ENCODE measurements at places on chromosomes 2 and 18.

GRCh38 chr2:12335995-12336394 lies 380.7 kb upstream of the TRIB2 start:
- DNase-seq: no peak

- no peak for DNase-seq
These were observed 4.9 kb downstream of the DAW1 start for GRCh38 chr2:227876300-227876801.

DNA sequence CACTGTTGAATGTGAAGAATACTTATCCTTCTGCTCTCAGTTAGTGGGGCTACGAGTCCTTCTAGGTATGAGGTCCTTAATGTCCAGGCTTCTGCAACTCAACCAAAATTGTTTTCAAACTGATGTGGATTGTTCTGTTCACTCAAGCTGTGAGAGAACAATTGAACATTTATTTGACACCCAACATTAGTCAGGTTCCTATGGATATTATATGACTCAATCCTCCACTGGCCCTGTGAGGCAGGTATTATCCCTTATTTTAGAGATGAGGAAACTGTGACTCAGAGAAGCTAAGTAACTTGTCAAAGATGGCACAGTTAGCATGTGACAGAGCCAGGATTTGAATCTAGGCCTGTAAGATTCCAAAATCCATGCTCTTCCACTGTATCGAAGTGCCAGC lies 1.2 kb upstream of the LYG2 start:
- DNase-seq: no peak

GRCh38 chr2:33064349-33064801 lies 117.6 kb downstream of the LTBP1 start:
- no peak for DNase-seq

GRCh38 chr18:9082711-9083510 lies 19.6 kb upstream of the NDUFV2 start:
- DNase-seq: no peak

DNA sequence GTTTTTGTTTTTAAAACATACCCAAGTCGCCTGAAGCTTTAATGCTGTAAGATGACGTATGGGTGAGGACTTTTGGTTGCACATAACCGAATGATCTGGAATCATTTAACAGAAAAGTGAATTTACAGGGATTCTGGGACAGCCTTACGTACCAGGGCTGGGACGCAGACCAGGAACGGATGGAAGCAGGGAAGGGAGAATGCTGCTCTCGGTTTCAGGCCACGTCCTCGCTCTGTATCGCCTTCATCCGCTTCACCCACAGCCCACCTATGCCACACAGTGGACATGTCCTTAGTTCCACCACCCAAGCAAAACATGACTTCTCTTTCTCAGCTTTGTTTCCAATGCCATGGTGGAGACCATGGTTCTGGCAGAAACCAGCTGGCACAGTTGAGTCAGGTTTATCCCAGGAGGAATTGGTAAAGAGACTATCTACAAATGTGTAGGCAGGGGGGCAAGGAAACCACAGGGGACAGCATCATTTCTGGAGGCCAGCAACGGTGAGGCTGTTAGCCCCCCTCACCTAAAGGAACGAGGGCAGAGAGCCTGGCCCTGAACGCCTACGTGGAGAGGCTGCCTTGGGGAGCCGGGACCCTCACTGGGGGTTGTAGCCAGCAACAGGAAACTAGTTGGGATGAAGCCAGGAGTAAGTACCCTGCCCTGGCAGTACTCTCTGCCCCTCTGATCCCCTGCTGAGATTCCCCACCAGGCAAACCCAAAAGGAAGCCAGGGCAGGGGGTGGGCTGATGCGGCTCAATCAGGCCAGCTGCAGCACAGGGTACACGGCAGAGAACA lies 132.5 kb downstream of the NDUFA10 start:
- DNase-seq: no peak

- DNase-seq: no peak
These were observed 28.2 kb upstream of the INO80C start for GRCh38 chr18:35525795-35526494.

DNA sequence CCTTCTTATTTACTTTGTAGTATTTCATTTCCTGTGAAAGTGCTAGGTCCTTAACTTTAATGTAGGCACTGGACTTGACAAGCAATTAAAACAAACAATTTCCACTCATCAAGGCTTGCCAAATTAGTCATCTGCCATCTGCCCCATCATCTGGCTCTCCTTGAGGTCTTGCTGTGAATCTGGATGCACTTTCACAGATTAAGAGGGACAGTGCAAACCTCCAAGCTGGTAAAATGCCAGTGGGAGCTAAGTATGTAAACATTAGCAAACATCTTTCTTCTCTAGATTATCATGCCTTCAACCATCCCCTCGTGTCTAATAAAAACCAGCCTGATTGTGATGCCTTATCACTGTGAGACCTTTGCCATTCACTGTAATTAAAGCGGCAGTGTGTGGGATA lies 402.9 kb downstream of the ERBB4 start:
- peak; percentile 50 for DNase-seq

GRCh38 chr2:110717734-110718133 lies 14.6 kb upstream of the ACOXL start:
- DNase-seq: no peak

DNA sequence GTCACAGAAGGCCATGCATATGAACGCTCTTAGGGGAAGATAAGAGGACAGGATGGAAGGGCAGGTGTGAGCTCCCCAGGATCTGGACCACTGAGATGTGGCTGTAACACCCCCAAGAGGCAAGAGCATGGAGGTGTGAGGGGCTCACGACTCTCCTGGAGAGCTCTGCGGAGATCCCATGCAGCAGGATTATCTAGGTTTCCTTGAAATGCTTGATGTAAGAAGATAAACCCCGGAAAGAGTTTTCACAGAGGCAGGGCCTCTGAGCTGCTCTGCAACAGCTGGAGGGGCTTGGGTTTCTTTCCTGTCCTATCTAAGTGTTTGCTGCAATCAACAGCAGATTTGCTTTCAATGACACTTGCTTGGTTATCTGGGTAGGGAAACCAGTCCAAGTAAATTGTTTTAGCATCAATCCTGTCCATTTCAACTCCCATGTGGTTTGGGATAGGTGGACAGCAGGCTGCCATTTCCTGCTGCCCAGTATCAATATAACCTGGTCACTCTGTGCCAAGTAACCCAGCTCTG lies 138.9 kb downstream of the SMAD2 start:
- no peak for DNase-seq

- no peak for DNase-seq
These were observed 883.7 kb downstream of the CPS1 start for GRCh38 chr2:211440107-211440506.

GRCh38 chr2:57516698-57517340 lies 529.8 kb upstream of the VRK2 start:
- DNase-seq: peak; percentile 68

DNA sequence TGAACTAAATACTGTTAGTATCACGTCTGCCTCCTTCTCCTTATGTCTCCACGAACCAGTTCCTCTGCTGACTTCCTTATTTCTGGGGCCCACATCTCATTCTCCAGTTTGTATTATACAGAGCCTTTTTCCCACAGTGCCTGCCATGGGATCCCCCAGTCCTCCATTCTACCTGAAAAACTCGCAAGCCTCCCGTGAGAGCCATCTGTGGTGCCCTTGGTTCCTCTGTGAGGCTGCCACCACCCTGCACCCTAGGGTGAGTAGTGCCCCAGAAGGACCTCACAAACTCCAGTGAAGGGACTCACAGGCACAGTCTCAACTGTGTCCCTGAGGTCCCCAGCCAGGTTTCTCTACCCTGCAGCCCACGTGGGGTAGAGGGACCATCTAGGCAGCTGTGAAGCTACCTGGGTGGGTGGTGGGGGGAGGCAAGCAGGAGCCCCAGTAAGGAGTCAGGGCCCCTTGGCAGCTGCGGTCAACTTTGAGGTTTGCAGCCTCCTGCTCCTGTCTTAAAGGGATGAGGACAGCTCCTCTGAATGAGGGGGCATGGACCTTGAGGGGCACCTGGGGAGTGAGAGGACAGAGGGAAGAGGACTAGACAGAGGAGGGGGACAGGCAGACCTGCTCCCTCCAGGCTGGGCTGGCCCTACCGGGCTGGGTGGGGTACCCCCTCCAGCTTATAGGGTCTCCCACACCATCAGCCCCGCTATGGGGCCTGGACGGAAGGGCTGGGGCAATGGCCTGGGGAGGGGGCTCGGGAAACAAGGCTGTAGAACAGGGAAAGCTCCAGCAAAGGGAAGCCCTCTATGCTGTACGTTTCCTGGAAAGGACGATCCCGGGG lies 1.0 kb downstream of the PSTPIP2 start:
- no peak for DNase-seq

GRCh38 chr2:186560254-186560653 lies 29.6 kb upstream of the ITGAV start:
- no peak for DNase-seq

GRCh38 chr2:196535742-196536141 lies 103.8 kb upstream of the CCDC150 start:
- DNase-seq: no peak

DNA sequence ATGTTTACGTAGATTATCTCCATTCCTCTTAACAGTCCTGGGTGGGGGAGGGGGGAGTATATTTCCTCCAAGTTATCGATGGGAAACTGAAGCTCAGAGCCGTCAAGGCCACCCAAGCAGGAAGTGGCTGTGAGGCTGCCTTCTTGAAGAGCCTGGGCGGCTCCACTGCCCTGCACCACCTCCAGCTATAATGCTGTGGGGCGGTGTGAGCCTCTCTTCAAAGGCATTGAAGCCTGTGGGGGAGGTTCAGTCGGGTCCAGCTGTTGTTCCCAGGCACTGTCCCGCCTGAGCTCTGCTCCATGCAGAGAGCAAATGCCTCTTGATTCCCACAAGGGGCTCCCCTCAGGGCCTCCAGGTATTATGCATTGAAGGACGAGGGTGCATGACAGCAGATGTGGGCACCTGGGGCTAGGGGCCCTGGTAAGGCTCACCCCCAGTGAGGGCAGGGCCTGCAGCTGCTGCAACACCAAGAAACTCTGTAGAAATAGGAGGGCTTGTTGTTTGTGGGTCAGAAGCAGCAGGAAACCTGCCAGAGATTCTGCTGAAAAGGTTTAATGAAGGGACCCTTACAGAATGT lies 29.5 kb upstream of the LAPTM4A start:
- DNase-seq: no peak

DNA sequence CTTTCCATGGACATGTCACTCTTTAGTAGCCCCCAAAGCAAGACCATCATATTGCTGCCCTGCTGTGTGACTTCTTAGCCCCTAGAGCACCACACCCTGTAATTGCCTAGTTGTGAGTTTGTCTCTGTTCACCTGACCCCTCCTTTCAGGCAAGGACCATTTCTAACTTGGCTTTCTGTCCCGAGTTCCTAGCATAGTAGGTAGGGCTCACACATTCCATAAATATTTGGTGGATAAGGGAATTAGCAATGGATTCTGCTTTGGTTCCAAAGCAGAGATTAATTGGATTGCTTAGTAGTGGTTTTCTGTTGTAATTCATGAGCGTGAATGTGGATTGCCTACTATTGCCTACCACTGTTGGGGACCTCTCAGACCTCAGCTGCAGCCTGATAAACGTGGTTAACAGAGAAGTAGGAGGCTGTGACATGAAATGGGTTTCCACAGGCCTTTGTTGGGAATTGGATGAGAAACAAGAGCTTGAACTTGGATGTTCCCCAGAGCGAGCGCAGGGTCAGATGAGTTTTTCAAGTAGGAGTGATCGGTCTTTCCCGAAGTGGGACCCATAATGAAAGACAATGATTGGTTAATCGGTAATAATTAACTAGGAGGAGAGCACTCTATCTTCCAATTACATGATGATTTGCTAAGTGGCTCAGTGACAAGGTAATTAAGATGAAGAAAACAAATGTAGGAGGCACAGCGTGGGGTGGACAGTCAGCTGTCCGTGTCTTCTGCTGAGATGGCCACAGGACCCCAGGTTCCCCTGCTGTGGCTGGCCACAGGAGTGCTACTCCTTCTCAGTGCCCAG lies 13.4 kb upstream of the UGT1A1 start:
- no peak for DNase-seq

GRCh38 chr18:76445741-76446232 lies 49.3 kb downstream of the ZNF516 start:
- DNase-seq: no peak

GRCh38 chr2:233225230-233226068 lies 26.0 kb upstream of the ATG16L1 start:
- no peak for DNase-seq

DNA sequence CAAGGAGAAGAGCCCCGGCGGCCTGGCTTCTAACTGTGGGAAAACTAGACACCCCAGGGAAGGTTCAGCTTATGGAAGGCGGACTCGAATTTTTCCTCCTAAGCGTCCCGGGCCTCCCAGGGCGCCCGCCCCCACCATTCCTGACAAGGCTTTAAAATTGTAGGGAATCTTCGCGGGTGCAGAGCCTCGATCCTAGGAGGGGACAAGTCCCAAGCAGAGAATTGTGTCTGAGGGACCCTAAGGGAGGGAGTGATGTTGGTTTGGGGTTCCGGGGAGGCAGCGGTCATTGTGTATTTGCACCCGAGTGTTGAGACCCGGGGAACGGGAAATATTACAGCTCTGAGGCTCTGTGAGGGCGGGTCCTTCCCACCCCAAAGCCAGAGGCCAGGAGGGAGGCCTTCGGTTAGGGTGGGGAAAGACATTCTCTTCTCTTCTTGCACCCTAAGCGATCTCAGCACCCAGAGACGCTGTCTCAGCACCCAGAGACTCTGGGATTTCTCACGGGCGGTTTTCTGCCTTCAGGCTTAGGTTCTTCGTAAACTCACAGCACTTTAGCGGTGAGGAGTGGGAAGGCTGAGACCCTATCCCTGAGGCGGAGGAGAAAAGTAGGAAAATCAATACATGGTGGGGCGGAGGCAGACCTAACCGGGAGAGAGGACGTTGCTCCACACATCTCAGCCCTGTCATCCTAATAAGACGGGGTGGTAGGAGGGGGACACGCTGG lies 7.6 kb downstream of the OSR1 start:
- no peak for DNase-seq

- DNase-seq: no peak
These were observed 155.3 kb downstream of the ANTXR1 start for GRCh38 chr2:69168144-69168813.

DNA sequence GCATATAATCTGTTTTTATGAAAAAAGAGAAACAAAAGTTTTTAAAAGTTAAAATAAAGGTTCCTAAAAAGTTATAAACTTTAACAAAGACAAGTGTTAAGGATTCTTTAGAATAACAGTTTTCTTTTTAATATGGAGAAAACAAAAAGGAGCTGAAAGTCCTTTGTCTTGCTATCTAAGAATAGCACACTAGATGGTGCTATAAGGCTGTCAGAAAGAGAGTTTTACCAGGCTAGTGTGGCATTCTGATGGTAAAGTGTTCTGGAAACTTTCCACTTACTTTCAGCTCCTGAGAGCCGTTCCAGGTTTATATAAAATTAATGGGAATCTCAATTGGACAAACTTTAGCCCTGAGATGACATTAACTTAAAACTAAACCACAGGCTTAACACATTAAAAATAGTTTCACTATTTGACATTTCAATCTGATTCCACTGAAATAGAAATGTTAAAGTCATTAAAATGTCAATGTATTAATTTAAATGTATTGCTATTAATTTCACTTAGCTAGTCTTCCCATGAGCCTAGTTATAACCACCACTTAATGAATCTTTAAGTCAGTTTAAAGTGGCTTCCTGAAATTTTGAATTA lies 3.7 kb downstream of the FBXO48 start:
- peak; percentile 29 for DNase-seq

Data from NCI-H774 (cell line).